ENCODE measurements at places on chromosomes 6 and 20.

- DNase-seq = no peak
Measured at GRCh38 chr6:154732538-154733182, 556 bp upstream of the SCAF8 start.

- DNase-seq = no peak
Measured at GRCh38 chr6:111745186-111745585, 128.1 kb downstream of the FYN start.

DNA sequence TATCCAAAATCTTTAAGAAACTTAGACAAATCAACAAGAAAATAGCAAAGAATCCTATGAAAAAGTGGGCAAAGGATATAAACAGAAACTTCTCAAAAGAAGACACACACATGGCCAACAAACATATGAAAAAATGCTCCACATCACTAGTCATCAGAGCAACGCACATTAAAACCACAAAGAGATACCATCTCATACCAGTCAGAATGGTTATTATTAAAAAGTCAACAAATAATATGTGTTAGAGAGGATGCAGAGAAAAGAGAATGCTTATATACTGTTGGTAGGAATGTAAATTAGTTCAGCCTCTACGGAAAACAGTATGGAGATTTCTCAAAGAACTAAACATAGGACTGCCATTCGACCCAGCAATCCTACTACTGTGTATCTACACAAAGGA, 212.0 kb upstream of the DTNBP1 start:
- DNase-seq = no peak

GRCh38 chr6:41392246-41392645, 56.8 kb downstream of the NCR2 start:
- no peak for DNase-seq

All from CD4-positive, alpha-beta memory T cell (primary cell).